ENCODE measurements at places on chromosomes 3 and 15.

GRCh38 chr3:194777729-194778128, 92.0 kb downstream of the FAM43A start:
- DNase-seq, result no peak

- no peak for DNase-seq
Measured at GRCh38 chr3:81910244-81910852, 148.9 kb upstream of the GBE1 start.

DNA sequence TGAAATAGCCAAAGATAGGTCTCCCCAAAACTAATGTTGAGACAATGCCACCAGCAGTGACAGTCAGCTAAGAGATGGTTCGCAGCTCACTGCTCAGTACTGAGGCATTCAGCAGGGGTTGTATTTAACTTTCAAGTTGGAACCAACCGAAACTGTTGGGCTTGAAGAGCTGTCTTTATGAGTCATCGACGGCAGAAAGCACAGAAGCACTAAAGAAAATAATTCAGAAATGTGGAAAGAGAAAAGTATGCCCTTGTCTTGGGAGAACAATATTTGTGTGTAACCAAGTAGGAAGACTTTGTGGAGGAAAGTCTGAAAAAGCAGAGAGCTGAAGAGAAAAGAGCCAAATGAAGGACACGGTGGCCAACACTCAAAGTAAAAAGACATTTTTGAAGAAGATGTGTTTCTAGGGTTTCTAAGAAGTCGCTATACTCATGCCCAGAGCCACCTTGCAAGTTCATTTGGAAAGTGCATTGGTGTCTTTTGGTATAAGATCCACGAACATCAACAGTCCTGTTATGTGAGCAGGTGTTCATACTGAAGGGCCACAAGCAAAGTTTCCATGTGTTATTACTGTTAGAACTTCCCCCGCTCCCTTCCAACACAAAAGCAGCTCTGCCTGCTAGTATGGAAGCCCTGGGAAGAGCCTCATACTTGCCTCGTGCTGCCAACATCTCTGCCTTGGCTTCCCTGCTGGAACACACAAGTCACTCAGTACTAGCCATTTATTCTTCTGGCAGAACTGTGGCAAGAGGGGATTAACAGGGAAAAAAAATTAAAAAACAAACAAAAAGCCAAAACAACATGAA, 4.1 kb upstream of the RARB start:
- DNase-seq, result no peak

DNA sequence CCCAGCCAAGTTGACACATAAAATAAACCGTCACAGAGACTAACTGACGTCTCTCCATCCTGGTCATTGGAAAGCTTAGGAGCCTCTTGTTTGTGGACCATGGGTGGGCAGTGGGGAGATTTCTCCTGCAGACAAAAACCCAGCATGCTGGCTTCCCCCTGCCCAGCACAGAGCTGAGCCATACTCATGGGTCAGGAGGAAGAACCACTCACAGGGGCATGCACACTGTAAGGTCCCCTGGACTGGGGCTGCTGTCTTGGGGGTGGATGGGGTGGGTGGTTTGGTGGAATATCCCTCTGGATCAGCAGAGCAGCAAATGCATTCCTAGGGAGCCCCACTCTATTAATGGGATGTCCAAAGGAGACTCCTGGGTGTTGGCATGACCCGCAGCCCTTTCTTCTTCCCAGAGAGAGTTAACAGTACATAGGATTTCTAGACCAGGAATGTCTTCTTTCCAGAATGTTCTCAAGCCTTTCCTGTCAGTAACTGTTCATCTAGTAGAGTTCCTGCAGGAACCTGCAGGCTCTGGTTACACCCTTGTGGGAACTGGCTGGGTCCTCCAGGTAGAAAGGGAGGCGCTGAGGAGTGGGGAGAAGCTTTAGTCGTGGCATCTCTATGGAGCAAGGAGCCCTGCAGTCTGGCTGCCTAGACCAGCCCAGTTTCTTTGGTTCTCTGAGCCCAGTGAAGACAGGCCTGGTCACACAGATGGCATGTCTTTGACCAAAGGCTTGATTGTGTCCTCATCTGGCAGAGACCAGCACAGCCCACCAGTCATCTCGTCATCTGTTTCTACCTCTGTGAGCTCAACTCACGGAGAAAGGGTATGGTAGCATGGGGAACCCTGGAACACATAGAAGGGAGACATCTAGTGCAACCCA, 73.4 kb upstream of the PRR23C start:
- no peak for DNase-seq

Measured in NCI-H446 (cell line).